GM06990 (cell line): ENCODE measurements at places on chromosomes 13 and 19.

GRCh38 chr13:110855363-110855762 is 59.5 kb downstream of the ANKRD10 start:
- DNase-seq, result no peak

GRCh38 chr19:16902545-16902944 is 13.7 kb downstream of the F2RL3 start:
- no peak for DNase-seq

DNA sequence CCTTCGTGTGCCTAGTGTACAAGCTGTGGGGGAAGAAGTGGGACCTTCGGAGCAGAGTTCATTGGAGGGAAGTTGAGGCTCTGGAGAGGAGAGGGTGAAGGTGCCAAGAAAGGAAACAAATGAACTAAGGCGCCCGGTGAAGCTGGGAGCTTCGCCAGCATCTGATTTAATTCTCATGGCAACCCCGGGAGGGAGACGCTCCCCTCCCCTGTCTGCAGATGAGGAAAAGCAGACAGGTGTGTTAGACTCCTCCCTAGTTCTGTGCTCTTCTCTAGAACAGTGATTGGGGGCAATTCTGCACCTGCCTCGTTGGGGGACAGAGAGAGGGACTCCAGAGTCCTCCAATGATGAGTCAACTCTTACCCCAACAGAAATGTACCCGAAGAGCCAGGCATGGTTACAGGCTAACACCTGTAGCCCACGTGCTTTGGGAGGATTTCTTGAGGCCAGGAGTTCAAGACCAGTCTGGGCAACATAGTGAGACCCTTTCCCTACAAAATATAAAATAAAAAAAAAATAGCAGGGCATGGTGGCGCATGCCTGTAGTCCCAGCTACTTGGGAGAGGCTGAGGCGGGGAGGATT is 4.2 kb downstream of the SSC5D start:
- no peak for DNase-seq

GRCh38 chr13:96844195-96844594 is 150.1 kb downstream of the OXGR1 start:
- DNase-seq, result no peak

- DNase-seq, result no peak
These were observed 1504.5 kb upstream of the PCDH20 start for GRCh38 chr13:62920159-62920558.

DNA sequence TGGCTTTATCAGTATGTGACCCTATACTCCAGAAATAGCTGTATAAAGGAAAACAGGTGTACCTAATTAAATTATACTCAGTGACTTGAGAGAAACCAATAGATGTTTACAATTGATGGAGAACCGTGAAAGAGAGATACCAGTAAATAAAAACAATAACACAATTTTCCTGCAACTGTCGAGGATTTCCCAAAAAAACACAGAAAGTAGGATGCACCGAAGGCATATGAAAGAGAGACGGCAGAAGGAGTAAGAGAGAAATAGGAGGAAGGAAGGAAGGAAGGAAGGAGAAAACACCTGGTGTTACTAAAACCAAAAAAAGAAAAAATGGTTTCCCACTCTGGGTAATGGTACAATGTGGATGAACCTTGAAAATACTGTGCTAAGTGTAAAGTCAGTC is 6.8 kb upstream of the ZNF229 start:
- DNase-seq, result no peak

DNA sequence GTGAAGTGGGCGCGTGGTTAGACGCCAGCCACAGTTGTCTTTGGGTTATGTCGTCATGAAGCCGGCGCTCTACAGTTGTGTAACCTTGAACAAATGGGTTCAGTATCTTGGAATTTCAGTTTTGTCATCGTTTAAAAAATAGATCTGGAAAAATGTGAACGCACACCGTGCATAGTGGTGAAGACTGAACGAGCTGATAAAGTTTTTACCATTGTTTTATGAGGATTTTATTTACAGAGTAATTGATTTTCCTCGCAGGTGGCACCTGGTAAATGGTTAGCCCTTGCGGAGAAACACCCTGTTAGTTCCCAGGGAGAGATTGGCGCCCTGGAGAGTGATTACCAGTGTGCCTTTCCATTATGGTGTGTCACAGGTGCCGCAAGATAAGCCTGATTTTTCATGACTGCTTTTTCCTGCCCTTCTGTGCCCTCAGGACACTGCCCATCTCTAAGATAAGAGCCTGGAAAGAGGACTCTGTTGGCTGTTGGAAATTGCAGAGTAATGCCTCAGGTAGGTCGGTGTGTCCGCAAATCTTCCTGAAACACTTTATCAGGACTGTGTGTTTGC is 577 bp downstream of the ZNF181 start:
- DNase-seq, result no peak

DNA sequence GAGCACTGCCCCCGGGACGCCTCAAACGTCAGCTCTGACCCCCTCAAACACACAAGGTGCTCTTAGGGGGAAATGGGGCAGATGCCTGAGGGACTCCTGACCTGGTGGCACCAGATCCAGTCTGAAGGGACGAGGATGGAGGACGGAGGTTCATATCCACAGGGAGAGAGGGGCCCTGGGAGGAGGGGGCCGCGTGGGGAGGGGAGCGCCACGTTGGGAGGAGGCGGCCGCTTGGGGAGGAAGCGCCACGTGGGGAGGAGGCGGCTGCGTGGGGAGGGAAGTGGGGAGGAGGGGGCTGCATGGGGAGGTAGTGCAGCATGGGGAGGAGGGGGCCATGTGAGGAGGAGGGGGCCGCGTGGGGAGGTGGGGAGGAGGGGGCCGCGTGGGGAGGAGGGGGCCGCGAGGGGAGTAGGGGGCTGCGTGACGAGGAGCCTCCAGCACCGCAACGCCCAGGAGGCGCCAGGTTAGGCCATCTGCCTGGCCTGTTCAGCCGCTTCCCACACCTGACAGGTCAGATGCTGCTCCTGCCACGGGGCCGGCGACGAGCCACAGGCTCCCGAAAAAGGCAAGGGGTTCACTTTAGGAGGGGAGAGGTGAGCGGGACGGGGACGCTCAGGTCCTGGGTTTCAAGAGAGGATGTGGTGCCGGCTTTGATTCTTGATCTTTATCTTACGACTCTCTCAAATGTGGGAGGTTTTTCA is 36.7 kb upstream of the C13orf46 start:
- no peak for DNase-seq

DNA sequence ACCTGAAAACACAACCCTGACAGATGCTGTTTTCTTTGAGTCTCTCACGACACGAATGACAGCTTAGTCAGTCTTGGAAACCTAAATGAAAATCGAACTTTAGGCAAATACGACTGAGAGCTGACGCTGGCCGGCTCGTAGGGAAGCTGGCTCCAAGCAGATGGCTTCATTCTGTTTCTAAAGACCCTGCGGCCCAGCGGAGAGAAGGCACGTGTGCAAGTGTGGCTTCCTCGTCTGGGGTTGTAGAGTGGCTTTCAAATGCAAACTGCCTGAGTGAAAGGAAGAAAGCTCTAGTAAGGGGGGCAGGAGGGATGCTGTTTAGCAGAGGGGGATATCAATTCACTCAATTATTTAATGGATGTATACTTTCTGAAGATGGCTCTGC is 26.1 kb upstream of the TIMM44 start:
- DNase-seq, result no peak

- no peak for DNase-seq
These were observed 145.0 kb downstream of the SLITRK6 start for GRCh38 chr13:85654227-85654626.

GRCh38 chr19:46221981-46222610 is 7.4 kb upstream of the IGFL1 start:
- DNase-seq, result no peak

DNA sequence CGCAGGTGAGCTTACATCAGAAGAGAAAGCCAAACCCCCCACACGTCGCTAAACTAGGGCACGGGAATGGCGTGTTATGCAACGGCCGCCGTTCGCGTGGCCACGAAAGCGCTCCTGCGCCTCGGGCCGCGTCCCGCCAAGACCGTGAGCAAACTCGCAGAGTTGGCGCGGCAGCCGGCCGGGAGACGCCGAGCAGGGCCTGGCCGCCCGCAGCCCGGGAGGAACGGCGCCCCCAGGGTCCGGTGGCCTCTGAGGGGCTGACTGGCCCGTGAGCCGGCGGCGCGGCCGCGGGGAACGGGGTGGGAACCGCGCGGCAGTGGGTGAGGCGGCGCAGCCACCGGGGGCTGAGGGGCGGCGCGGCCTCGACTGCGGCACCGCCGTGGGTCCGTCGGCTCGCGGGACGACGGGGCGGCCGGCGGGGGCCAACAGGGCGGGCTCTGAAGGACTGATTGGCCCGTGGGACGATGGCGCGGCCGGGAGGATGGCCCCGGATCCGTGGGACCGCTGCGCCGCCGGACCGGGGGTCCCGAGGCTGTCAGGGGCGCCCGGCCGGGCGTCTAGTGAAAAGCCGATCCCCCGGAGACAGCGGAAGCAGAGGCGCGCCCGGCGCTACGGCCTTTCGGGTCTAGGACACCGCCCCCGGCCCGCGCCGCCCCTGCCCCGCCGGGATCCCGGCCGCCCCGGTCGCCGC is 903 bp downstream of the LATS2 start:
- peak; percentile 33 for DNase-seq

- DNase-seq, result no peak
These were observed 450 bp downstream of the NDUFA11 start for GRCh38 chr19:5903056-5903623.

DNA sequence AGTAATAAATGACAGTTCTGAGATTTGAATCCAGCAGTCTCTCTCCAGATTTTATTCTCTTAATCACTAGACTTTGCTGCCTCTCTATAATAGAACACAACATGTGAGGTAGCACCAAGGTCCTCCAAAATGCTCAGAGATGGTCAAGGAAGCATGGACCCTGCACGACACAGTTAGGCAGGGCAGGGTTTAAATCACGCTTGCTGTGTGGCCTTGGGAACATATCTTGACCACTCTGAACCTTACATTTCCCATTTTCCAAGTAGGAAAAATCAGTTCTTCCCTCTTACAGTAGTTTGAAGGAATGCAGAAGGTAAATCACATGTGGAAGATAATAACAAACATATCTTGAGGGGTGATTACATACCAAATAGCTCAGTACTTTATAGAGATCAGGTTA is 6.3 kb downstream of the SYT3 start:
- no peak for DNase-seq

- DNase-seq, result no peak
These were observed 60.0 kb upstream of the WDFY2 start for GRCh38 chr13:51524312-51524711.

GRCh38 chr13:113659337-113659736 is 1.3 kb upstream of the ATP4B start:
- DNase-seq, result no peak

- no peak for DNase-seq
These were observed 17.0 kb downstream of the RXFP2 start for GRCh38 chr13:31756346-31756745.

DNA sequence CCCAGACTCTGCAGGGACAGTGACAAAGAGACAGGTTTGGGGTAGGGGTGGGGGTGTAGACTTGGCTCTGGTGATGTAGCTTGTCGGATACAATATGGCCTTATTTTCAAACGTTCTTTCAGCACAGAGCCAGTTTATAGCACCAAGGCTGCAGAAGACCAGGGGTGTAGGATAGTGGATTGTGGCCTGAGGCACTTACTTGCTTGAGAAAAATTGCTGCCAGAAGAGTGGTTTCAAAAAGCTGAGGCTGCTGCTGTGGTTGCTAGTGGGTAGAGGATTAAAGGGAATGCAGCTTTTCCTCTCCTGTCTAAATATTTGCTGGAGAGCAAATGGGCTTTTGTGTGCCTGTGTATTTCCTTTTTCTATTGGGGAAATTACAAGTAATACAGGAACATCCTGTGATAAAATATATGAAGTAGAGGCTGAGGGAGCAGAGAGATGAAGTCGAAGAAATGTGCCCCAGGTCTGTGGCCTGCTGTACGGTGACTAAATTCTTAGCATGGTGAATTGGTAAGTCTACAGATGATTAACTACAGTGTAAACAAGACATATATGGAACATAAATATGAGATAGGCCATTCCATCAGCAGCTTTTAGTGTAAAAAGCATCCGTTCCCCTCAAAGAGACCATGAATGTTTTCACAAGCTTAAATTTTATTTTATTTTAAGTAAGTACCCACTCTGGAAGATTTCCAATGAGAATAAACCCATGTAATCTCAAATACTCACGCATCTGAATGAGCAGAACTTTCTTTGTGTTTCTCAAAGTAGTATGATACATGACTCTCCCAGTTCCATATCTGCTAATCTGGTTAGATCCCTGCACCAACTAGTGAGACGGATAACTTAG is 112.9 kb downstream of the LRCH1 start:
- DNase-seq, result no peak

DNA sequence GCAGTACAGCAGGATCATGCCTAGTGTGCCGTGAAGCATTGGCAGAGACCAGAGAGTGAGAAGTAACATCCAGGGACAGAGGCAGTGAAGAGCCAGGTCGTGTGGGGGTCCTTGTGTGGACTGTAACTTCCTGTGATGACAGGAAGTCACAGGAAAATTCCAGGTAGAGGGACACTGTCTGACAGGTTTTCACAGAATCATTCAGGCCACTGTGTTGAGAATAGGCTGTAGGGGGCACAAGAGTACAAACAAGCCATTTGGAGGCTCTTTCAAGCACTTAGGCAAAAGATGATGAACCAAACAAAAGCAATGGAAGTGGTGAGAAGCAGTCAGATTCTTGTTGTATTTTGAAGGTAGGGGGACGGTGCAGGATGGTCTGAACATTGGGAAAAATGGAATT is 46.4 kb downstream of the N4BP2L1 start:
- DNase-seq, result no peak

- DNase-seq, result no peak
These were observed 12.6 kb downstream of the CD37 start for GRCh38 chr19:49347835-49348234.

DNA sequence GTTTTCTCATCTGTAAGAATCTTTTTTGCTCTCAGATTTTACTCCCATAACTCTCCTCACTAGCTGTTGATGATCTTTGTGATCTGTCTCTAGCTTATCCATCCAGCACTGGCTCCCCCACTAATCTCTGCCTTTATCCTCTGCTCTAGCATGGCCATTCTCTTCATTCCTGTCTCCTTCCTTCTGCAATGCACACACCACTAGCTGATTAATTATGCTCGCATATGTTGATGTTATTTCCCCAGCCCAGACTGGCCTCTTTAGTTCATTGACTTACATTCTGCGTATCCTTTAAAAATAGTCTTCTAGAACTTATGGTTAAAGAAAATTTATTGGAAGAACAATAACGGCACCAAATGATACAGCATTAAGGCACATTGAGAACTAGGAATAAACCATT is 52.5 kb downstream of the DGKH start:
- DNase-seq, result no peak
